ENCODE measurements at places on chromosomes 1 and 21.
A peak's percentile ranks its signal among the peaks of the same experiment; 100 is the strongest.

- DNase-seq, result peak; percentile 13
These were observed 14.0 kb downstream of the PKNOX1 start for GRCh38 chr21:42988236-42988965.

- no peak for DNase-seq
These were observed 55.9 kb downstream of the DAP3 start for GRCh38 chr1:155744711-155745283.

- peak; percentile 18 for DNase-seq
These were observed 75.8 kb downstream of the FOXJ3 start for GRCh38 chr1:42259059-42259738.

DNA sequence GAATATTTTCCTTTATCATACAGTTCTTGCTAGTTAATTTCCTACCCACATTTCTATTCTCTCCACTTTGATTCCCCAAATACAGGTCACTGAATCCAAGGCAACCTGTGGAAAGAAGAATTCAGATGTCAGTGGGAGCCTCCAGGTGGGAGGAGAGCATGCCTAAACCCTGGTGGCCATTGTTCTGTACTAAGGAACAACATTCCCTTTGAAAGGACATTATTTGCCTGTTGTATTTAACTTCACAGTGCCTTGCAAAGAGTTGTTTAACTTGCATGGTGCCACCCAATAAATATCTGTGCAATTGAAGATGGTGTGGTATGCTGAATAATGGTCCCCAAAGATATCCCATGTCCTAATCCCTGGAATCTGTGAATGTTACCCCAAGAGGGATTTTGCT is 21.3 kb downstream of the NPHS2 start:
- DNase-seq, result no peak
